Central memory CD8-positive, alpha-beta T cell (primary cell): ENCODE measurements at places on chromosomes 13 and 19.

- no peak for DNase-seq
Measured at GRCh38 chr19:56109226-56109625, 11.9 kb downstream of the ZNF787 start.

GRCh38 chr19:18158467-18158866 lies 5.5 kb downstream of the PIK3R2 start:
- no peak for DNase-seq

DNA sequence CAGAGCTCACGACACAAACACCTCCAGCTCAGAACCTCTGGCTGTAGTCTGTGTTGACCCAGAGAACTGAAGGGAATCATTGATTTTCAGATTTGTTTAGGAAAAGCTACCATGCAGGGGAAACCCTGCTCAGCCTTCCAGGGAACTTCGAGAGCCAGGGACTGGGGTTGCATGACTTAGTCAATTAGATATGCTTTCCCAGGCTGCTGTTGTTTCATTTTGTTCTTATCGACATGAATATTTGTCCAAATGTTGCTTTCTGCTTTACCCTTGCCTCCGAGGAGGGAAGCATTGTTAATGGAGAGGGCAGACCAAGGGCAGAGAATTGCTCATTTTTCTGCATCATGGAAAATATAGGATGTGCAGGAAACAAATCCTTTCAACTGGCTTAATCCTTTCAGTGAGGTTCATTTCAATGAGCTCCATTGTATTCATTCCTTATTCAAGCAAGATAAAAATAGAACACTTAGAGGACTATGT lies 82.5 kb downstream of the KLF5 start:
- DNase-seq: no peak

- no peak for DNase-seq
Measured at GRCh38 chr19:48627201-48627864, 8.0 kb downstream of the SPHK2 start.

- DNase-seq: no peak
Measured at GRCh38 chr19:50695251-50696093, 24.1 kb downstream of the SHANK1 start.
